ENCODE measurements at places on chromosomes 16 and 17.

GRCh38 chr17:17711641-17712162 is 30.4 kb downstream of the RAI1 start:
- no peak for DNase-seq

DNA sequence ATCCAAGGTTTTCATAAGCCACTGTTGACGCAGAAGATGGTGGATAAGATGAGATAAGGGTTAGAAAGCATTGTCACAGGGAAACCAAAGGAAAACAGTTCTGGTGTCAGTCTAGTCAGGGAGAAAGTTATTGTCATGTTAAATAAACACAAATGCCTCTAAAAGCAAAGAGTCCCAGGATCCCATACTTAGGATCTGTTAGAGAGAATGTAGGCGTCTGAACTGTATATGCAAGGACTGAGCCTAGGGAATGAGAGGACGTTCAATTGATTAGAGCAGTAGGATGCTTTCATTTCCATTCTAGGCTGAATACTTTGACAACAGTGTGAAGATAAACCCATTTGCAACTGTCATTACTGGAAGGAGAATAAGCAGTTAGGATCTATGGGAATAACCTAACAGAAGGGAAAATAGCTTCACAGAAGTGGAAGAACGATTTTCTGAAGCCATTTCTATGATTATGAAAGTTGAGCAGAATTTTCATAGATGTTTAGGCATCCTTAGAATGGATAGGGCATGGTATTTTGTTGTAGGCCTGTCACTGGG is 1149.1 kb upstream of the CDH8 start:
- no peak for DNase-seq

DNA sequence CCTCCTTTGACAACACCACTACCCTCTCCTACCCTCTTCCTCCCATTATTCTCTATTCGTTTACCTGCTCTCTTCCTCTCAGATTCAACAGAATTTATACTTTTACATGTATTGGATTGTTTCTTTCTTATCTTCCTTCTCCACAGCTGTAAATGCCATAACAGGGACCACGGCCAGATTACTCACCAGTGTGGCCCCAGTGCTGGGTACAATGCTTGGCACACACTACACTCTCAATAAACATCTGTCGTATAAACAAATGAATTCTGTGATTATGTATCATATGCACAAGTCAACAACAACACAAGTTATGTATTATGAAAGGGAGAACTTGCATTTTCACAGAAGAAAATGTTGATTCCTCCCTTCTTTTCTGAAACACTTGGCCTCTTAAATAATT is 20.0 kb downstream of the AARSD1 start:
- DNase-seq = no peak

DNA sequence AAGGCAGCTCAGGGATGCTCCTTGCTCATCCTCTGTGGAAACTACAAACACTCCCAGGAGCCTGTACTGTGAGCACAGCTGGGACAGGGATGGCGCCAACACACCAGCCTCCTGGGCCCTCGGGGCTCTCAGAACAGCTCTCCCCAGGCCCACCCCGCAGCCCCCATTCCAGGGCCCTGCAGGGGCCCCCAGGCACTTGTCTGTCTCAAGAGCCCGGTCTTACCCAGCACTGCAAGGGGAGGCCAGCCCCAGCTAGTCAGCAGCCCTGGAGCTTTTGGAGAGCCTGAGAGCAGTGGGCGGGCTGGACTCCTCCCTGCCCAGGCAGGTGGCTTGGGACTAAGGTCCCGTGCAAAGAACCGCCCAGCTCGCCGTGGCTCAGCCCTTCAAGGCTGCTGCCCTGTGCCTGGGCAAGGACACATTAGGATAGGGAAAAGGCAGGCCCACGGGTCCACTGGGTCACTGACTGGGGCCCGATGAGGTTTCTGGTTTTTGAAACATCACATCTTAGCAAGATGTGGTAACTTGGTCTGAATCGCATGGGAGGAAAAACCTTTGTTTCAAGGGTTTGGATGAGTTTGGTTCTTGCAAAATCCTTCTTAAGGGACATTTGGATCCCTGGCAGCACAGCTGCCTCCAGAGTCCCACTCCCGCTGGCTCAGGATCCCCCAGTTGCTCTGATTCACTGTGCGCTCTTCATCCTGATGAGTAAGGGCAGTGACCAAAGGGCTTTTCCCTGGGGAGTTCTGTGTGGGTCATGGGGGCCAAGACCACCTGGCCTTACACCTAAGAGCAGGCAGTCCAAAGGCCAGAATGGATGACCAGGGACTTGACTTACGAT is 2.8 kb downstream of the DNASE1L2 start:
- no peak for DNase-seq

- DNase-seq = no peak
Measured at GRCh38 chr17:19553036-19553435, 19.4 kb downstream of the SLC47A1 start.

Measured in CD4-positive, alpha-beta T cell treated with Interleukin-1 beta for 1 hour (primary cell).